ENCODE measurements at places on chromosomes 5 and 9.

DNA sequence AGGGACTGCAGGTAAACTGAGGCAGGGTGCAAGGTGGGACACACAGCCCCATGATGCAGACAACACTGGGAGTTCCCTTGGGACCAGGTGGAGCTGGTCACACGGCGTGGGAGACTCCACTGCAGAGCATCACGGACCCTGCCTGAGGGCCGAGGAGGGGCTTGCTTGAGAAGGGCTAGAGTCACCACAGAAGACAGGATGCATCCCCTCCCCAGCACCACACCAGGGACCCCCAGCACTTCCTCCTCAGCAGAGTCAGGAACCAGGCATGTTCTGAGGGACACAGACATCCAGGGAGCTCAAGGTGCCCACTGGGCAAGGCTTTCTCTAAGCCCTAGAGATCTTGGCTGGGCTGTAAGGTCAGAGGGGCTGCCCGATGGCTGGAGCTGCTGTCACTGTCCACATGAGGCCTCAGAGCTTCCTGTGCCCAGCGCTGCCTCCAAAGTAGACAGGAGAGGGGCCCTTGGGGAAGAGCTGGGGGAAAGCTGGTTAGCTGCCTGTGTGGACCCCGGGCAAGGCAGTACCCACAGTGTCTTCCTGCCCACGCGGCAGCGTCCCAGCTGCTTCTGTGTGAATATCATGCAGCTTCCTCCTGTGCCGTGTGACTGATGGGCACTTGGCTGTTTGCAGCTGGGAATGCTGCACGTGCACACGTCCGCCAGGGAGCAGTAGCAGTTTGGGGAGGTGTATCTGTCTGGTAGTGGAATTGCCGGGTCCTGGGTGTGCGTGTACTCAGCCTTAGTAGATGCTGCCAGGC is 176.6 kb downstream of the CACNA1B start:
- no peak for DNase-seq

- no peak for DNase-seq
Measured at GRCh38 chr9:70517926-70518610, 103.6 kb upstream of the KLF9 start.

- DNase-seq: peak; percentile 76
Measured at GRCh38 chr9:93072383-93072795, 13.9 kb downstream of the SUSD3 start.

DNA sequence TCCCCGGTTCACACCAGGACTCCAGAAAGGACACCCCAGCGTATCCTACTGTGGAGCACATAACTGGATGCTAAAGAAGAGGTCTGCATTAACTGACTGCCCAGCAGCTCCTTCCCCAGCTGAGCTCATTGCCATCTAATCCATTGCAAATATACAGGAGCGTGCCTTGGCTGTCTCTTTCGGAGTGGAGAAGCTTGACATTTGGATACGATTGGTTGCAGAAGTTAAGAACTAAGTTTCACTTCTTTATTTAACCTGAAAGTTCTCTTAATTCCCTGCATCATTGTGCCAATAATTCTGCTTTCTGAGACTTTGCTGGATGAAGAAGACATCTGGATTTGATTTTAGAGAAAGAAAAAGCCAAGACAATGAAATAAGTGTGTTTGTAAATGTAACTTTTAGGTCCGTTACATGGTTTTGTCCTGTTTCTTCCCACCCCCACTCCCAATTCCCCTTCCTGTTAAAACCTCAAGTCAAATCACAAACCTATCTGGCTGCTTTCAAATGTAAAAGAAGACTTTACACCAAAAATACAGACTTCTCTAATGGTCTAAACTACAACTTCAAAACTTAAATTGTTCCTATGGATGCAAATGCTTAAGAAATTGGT is 33.9 kb downstream of the TAS2R1 start:
- no peak for DNase-seq

DNA sequence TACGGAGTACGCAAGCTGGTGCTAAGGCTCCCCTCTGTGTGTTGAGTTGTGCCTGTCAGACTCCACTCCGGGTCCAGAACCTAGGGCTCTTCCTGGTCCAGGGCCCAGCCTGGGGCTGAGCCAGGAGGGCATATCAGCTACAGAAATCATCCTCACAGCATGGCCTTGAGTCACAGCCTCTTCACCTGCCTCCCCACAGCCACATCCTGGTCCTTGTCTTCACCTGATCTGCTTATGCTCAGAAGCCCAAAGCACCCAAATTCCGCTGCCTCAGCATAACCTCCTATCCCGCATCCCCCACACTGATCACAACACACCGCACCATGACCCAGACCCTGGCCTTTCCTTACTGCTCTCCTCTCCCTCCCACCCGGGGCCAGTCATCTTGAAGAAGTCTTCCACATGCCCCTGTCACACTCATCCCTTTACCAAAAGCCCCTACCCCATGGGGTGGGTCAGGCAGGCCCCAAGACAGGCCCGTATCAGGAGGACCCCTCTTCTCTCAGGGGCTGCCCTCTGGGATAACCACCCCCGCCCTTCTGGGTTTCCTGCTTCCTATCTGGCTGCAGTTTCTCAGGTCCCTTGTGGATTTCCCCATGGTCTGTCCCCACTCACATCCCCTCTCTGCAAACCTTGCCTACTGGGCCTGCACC is 1.3 kb upstream of the IL3 start:
- DNase-seq: no peak

DNA sequence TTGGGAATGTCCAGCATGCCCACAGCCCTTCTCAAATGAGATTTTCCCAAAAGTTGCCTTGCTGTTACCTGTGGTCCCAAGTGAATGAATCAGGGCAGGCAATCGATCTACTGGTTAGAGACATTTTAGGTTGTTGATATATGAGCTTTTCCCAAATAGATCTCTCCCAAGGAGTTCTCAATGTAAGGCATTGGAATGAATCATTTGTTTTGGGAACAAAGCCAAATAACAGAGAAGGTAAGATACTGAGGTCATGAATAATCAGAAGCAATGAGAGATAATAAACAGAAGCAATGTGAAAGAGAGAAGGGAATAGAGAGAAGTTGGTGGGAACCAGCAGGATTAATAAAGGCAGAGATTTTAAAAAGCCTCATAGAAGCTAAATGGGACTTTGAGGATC is 93.6 kb upstream of the FER start:
- no peak for DNase-seq

DNA sequence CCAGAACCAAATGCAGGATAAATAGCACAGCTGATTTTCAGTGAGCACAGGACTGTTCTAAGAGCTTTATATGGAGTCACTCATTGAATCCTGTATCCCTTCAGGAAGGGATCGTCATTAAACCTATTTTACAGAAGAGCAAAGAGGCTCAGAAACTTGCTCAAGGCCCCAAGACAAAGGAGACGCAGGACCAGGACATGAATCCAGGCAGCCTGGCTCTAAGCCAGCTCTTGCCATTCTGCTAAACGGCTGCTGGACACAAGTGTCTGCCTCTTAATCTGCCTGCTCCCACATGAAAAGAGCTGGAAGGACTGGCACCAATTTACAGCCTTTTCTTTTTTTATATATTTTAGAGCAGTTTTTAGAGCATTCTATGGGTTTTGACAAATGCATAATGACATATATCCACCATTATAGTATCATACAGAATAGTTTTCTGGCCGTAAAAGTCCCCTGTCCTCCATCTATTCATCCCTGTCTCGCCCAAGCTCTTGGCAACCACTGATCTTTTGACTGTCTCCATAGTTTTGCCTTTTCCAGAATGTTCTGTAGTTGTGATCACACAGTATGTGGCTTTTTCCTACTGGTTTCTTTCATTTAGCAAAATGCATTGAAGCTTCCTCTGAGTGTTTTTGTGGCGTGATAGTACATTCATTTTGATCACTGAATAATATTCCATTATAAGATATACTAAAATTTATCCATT is 37.5 kb downstream of the RETREG1 start:
- DNase-seq: peak; percentile 95

Data from NCI-H69 (cell line).